ENCODE measurements at places on chromosomes 5 and 9.

DNA sequence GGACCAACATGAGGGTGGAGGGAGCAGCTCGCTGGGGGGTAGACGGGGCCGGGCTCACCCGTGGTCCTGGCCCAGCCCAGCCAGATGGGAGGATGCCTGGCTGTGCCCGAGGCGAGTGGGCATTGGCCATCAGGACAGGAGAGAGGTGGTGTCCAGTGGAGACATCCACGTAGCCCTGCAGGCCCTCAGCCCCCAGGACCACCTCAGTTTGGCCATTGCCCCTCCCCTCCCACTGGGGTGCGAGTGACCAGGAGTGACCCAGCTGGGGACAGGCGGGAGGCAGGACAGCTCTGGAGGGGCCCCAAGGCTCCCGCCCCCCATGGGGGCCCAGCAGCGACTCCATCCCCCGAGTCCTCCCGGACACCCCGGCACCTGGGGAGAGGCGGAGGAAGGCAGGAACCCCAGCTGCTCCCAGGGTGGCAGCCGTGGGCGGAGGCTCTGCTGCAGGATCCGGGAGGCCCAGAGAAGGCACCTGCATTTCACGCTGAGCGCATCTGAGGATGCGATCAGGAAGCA lies 8.3 kb downstream of the NOXA1 start:
- DNase-seq = no peak

DNA sequence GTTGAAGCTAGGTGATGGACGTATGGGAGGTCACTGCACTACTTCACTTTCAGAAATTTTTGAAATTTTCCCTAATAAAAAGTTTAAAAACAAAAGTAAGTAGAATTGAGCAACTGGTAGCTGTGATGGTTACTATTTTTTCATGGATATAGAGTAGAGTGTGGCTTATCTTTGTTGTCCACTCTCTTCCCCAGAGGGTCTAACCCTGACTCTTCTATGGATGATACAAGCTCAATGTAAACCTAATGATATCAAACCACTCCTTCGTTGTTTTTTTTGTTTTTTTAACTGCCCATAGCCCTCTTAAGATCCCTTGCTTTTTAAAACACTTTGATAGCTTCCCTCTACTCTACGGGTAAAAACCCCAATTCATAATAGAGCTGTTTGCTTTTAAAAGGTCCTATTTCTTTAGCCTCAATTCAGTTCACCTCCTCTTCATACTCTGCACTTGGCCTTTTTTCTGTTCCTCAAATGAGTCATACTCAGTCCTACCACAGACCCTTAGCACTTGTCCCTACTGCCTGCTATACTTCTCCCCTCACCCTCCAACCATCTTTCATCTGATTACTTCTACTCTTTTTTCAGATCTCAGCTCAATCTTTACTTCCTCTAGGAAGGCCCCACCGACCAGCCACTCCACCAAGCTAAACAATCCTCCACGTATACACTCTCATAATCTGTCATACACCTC lies 2.6 kb downstream of the HDAC3 start:
- no peak for DNase-seq

- peak; percentile 37 for DNase-seq
Measured at GRCh38 chr9:91714020-91714806, 235.8 kb downstream of the ROR2 start.

- DNase-seq = no peak
Measured at GRCh38 chr9:72029986-72030385, 30.4 kb downstream of the C9orf57 start.

- DNase-seq = no peak
Measured at GRCh38 chr9:135299239-135299590, 180.4 kb upstream of the PPP1R26 start.

DNA sequence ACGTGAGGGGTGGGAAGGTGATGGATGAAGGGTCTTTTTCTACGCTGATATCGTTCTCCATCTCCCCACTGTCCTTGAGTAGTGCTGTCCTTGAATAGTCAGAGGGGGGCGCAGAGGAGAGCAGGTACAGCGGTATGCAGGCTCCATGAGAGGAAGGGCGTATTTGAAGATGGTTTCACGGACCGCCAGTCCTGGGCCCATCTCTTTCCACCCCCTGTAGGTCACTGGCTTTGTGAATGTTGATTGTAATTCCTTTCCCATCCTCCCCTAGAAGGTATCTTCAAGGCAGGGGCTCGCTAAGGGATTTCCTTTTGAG lies 40.8 kb upstream of the DAB2IP start:
- no peak for DNase-seq

DNA sequence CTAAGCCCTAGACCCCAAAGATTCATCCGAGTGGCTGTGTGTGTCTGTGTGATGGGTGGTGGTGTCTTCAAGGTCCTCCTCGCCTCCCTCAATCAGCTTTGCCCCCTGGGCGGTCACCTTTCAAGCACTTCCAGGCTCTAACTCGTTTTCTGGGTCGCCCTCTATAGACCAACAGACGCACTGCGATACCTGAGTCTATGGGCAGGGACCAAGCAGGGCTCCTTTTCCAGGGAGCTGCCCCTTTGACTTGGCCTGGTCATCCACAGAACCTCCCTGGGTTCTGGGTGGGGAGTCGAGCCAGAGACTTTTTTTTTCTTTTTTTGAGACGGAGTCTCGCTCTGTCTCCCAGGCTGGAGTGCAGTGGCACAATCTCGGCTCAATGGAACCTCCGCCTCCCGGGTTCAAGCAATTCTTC lies 1.1 kb downstream of the SLC27A4 start:
- DNase-seq = peak; percentile 84

GRCh38 chr9:71446473-71447411 lies 321.6 kb downstream of the CEMIP2 start:
- DNase-seq = peak; percentile 28

DNA sequence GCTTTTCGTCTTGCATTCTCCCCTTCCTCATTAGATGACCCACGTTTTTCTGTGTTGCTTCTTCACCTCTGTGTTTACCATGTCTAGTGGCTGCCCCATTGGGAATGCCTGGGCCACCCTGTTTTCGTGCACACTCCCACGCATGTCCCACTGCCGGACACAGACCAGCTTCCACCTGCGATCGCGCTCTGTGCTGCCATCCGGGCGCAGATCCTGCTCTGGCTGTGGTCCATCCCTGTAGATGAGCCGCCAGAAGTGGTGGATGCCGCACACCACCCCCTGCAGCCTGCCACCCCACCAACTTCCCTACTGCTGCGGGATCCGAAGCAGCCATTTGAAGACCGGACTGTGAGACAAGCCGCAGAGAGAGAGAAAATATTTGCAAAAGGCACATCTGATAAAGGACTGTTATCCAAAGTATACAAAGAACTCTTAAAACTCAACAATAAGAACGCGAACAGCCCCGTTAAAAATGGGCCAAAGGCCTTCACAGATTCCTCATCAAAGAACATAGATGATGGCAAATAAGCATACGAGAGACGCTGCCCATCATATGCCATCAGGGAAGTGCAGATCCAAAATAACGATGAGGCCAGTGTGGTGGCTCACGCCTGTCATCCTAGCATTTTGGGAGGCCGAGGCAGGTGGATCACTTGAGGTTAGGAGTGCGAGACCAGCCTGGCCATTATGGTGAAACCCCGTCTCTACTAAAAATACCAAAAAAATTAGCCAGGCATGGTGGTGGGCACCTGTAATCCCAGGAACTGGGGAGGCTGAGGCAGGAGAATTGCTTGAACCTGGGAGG lies 163.7 kb downstream of the COL23A1 start:
- DNase-seq = no peak

DNA sequence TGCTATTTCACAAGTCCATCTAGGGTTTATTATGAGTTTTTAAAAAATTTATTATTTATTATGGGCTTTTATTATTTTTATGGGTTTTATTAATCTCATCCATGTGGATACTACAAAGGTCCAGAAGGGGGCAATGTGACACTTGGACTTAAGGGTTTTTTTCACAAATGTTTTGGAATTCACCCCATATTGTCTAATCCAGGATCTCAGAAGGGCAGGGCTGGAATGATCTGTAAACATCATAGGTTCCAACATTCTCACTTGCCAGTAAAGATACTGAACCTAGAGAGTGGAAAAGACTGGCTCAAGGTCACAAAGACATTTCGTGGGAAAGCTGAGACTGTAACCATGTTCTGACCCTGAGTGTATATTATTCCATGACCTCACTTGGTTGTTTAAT lies 35.6 kb downstream of the NIM1K start:
- peak; percentile 34 for DNase-seq

DNA sequence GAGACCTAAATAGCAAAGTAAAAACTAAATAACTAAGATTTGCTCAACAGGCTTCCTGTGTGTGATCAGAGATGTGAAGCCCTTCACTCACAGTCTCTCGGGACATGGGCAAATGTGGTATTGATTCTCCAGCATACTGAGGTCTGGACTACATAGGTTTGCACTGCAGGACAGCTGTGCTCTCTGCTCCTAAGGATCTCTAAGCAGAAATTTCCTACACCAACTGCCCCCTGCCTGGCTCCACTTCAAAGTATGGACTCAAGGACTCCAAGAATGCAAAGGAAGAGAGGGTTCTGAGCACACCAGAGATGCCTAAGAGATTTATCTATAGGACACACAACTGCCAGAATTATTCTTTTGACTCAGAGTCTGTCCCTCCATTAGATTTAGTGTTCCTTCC lies 487.2 kb downstream of the SEMA5A start:
- no peak for DNase-seq

GRCh38 chr9:82930116-82930515 lies 132.8 kb downstream of the RASEF start:
- DNase-seq = no peak

Data from SHP77 (cell line).